ENCODE measurements at places on chromosomes 5 and 9.

DNA sequence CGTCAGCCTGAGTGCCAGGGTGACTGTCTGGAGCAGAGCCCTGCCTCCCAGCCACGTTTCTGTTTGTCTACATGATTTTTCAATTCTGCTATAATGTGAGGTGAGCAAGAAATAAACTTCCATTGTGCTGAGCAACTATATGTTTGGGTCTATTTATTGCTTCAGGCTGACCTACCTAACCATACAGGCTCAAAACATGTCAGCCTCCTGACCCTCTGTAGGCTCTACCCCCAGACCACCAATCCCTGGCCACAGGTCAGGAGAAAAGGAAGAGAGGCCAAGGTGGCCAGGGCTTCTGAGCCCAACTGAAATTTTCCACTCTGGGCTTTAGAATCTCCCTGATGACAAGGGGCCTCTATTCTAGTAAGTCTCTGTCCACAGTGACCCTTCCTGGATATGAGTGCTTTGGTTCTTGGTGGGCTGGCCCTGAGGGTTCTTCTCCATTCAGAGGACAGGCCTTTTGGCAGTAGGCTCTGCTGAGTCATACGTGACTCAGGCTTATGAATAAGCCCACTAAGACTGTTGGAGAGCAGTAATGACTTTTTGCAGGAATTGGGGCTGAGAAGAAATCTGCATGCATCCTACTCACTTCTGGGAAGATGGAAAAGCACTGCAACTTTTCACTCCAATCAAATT, 117.2 kb upstream of the TBCA start:
- no peak for DNase-seq

DNA sequence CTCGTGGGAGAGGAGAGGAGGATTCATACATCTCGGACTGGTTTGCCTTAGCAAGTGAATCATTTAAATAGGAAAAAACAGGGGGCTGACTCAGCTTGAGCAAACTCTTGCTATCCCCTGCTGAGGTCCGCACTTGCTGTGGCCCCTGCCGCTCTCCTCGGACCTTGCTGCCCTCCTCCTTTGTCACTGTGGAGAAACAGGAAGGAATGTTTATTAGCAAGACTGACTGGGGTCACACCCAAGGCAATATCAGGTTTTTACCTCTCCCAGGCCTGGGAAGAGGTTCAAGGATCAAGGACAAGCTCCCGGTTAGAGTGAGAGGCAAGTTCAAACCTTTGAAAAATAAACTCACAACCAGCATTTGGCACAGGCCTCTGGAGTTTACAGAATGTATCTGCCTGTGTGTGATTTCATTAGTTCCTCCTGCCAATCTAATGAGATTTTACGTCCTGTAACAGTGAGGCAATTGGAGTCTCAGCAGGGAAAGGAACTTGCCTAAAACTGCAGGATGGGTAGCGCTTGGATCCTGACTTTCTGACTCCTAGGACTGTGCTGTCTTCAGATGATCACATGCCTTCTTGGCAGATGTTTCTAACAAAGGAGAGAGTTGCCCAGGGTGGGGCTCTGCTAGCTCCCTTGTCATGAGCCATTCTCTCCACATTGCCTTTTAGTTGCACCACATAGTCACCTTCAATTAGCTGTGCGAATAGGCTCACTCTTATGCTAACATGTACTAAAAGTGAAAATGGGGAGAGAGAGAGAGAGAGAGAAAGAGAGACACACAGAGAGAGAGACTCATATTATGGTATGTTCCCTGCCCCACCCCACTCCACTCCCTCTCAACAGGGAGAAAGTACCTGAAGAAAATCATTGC, 108.6 kb upstream of the CDKN2B start:
- no peak for DNase-seq

GRCh38 chr5:174234388-174234787, 188.9 kb downstream of the NSG2 start:
- no peak for DNase-seq

DNA sequence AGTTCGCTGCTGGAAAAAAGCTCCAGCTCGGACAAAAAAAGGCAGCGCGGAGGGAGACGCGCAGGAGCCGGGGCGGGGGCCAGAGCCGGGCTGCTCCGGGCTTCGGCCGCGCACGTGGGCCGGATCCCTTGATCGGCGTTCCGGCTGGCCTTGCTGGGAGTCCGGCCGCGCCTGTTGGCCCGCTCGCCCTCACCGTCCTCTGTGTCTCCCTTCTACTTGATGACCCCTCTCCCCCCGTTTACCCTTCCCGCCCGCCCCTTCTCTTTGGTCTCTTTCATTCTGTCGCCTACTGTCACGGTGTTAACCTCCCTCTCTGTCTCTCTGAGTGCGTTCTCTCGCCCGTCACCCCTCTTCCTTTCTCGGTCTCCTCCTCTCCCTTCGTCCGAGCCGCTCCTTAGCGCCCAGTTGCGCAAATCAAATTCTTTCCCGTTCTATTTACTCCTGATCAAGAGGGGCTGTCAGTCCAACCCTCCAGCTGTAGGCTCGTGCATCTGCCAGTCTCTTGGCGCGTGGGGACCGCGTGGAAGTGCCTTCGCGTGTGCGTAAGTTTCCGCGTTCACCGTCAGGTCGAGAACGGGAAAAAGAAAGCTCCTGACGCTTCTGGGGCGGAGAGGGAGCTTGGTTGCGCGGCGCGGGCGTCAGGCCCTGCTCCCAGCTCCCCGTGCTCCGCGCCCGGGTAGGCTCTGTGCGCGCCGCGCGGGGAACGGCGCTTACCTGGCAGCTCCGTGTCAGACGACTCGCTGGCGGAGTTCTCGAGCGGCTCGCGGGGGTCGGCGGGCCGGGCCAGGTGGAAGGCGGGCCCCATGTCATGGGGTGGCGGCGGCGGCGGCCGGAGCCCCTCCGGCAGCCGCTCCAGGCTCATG, 798 bp downstream of the PITX1 start:
- no peak for DNase-seq

- no peak for DNase-seq
Measured at GRCh38 chr5:130710596-130710995, 454.5 kb downstream of the HINT1 start.

DNA sequence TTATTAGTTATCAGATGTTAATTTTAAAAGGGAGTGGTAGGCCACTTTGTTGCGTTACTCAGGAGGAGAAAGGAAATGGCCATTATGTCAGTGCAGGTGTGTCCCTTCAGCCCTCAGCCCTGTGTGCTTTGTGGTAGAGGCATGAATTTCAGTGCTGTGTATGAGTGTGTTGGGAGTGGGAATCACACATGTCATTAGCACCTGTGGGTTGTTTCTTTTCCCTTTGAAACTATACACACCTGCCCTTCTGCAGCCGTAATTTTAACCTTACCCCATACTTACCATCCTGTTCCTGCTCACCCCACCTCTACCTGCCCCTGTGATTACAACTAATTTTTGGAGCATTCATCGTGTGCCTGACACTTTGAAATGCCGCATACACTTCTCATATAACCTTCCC, 156.4 kb downstream of the ARHGAP26 start:
- DNase-seq: no peak

DNA sequence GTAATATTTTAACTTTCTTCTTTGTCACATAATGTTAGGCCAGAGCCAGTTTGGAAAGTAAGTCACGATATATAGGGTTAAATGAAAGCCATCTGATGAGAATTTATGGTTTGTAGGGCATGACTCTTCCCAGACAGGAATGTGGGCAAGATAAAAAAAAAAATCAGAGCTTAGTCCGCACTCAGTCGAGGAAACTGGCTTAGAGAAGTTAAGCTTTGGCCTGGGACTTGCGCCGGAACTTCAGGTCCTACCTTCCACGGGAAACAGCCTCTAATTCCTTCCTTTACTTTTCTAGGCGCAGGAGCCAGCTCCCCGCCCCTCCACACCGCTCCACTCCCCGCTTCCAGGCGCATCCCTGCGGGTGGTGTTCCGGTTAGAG, 475 bp downstream of the DDX31 start:
- no peak for DNase-seq

GRCh38 chr5:179806250-179807048, at the start of gene MGAT4B:
Gene MGAT4B, minus strand, starts transcription at chr5:179806866. Its CDS starts 283 bp downstream, at chr5:179806583.
- DNase-seq: peak; percentile 90

DNA sequence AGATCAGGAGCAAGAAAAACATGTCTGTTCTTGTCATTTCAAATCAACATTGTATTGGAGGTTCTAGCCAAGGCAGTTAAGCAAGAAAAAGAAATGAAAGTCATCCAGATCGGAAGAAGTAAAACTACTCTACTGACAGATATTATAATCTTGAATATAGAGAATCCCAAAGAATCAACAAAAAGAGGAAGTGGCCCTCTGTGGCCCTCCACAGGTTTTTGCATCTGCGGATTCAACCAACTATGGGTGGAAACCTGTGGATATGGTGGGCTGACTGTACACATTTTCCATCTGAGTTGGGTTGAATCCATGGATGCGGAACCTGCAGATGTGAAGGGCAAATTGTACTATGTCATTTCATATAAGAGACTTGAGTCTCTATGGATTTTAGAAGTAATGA, 35.1 kb downstream of the GAS1 start:
- DNase-seq: no peak

DNA sequence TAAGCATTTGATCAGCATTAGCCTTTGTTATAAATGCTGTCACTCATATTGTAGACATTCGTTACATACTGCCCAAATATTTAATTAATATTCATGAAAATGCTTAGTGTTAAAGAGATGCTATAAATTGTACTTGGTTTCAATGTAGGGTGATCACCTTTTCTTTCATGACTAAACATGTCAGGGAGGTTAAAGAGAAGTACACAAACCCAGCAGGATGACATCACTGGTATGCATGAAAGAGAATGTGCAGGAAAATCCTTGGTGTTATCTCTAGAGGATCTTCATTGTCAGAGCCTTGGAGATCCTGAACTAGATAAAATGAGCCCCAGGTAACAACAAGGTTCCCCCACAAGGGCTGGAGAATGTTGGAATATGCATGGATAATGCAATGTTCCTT, 33.0 kb upstream of the SV2C start:
- DNase-seq: no peak

DNA sequence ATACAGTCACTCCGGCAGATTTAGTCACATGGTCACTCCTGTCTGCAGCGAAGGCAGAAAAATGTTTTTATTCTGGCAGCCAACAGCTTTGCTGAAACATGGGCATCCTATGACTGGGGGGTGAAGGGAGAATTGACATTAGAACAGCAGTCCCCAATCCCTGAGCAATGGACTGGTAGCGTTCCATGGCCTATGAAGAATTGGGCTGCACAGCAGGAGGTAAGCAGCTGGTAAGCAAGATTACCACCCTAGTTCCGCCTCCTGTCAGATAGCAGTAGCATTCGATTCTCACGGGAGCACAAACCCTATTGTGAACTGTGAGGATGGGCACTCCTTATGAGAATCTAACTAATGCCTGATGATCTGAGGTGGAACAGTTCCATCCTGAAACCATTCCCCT, 93.1 kb upstream of the FTMT start:
- DNase-seq: no peak

DNA sequence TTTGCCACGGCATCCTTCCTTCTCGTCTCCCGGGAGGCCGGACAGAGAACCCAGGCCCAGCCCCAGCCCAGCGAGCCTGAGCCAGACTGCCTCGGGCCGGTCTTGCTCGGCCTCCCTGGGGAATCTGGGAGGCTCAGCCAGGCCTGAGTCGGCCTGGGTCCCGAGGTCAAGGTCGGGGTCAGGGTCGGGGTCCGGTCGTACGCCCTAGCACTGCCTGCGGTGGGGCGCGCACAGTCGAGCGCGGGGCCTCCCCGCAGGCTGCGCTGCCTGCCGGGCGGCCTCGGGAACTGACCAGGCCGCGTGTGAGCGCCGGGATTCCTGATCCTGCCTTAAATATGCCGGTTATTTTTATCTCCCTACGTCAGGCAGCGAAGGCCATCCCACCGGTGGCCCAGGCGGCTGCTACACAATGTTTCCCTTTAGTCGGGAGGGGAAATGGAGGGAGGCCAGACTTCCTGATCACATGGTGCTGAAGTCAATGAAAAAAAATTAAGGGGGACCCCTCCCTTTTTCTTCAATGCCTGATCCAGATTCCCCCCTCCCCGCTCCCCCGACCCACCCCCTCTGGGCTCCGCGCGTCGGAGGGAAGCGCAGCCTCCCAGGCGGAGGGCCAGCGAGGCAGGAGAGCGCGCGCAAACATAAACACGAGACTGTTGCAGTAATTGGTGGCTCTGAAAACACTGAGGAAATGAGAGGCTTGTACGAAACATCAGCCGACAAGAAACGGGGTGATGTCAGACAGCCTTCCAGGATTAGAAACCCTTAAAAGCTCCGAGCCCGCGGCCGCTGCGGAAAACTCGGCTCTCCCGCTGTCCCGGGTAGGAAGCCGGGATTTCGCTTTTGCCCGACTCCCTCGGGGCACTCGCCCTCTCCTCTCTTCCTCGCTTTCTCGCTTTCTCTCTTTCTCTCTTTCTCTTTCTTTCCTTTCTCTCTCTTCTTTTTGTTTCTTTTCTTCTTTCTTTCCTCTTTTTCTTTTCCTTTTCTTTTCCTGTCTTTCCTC, 148.2 kb upstream of the KLF4 start:
- peak; percentile 75 for DNase-seq

DNA sequence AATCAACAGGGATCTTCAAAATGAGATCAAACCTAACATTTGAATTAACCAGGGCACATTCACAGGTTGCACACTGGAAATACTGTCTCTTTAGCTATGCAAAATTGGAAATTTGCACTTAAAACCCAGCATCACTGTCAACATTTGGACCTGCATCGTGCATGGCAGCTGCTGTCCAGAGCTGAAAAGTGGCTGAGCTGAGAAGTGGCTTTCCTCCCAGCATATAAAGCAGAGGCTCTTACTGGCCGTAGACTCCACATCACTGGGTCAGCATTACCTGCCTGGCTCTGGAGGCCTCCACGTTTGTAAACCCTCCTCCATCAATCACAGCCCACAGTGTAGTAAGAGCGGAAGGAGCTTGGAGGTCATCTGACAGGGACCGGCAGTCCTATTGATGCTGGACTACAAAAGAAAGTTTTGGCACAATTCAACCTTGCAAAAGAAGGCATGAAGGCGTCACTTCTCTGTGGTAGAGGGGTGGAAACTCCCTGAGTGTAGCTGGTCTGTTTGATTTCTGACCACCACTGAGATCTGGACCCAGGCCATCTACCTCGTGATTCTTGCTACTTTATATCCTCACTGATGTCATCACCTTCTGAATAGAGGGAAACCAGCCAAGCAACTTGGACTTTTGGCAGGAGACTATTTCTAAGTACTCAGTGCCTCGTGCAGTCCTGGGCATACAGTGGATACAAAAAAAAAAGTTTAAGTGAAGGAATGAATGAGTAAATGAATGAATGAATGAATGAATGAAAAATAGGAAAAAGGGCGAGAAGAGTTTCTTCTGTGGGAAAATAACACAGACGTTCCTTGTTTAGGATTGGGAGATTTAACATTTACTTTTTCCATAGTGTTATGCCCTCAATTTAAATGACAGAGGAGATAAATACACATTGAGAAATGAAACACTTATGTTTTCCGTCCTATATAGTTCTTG, 14.8 kb downstream of the RASEF start:
- DNase-seq: peak; percentile 81
